ENCODE measurements at places on chromosomes 13 and 19. TPM values are rescaled to one million over a fixed set of nuclear protein-coding genes. Genes with fewer than 3 reads are reported as not detected.

The TTC9B gene
- 0.13 TPM for polyA plus RNA-seq

The N4BP2L1 gene
- polyA plus RNA-seq: 2.0 TPM

The NEK5 gene
- polyA plus RNA-seq: 0.71 TPM

The ZNF580 gene
- 124 TPM for polyA plus RNA-seq

The MBOAT7 gene
- 118 TPM for polyA plus RNA-seq

The PSPN gene
- polyA plus RNA-seq: 2.7 TPM

The FRY gene
- polyA plus RNA-seq: 2.0 TPM

The CADM4 gene
- 13.3 TPM for polyA plus RNA-seq

The CATSPERD gene
- polyA plus RNA-seq: not detected

Data from cardiac muscle cell (in vitro differentiated cells and primary cell).